ENCODE measurements at places on chromosomes 6 and 20. TPM values are rescaled to one million over a fixed set of nuclear protein-coding genes. Genes with fewer than 3 reads are reported as not detected.

The EPM2A gene
- total RNA-seq: 21.9 TPM

The HSPA12B gene
- total RNA-seq: 3.2 TPM

The PNPLA1 gene
- 0.64 TPM for total RNA-seq

The SLC44A4 gene
- not detected for total RNA-seq

The SIRPD gene
- 0.50 TPM for total RNA-seq

The FAM184A gene
- 26.0 TPM for total RNA-seq

The SLPI gene
- 1.8 TPM for total RNA-seq

The CLDN20 gene
- 0.77 TPM for total RNA-seq

The FRK gene
- total RNA-seq: 2.9 TPM

The CALHM4 gene
- total RNA-seq: not detected

The PAK5 gene
- total RNA-seq: 16.2 TPM

The FAM83C gene
- not detected for total RNA-seq

The TNFRSF6B gene
- 1.8 TPM for total RNA-seq

The TAGAP gene
- total RNA-seq: 4.1 TPM

The MAP7 gene
- 73.7 TPM for total RNA-seq

The ADGRF1 gene
- not detected for total RNA-seq

The HCRTR2 gene
- total RNA-seq: 0.60 TPM

The MMS22L gene
- total RNA-seq: 11.5 TPM

The NOX3 gene
- total RNA-seq: not detected

The POPDC3 gene
- 22.7 TPM for total RNA-seq

The PRR18 gene
- 51.6 TPM for total RNA-seq

The C6orf163 gene
- 10.0 TPM for total RNA-seq
